SK-N-SH (cell line): ENCODE measurements at places on chromosomes 13 and 19. TPM values are rescaled to one million over a fixed set of nuclear protein-coding genes. Genes with fewer than 3 reads are reported as not detected.

DNA sequence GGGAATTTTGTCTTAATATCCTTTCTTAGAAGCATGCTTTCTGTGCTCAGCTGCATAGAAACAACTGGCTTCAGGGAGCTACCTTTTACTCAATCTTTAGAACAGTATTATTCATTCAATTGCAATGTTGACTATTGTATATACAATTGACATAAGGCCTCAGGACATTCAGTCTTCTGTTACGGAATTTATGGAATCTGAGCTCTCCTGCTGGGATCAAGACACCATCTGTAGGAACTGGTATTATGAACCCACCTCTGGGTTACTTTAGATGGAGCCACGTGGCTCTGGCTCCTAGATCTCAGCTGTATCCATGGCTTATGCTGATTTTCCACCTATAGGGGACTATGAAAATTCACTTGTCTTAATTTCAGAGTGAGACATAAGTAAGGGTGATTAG lies 716.2 kb upstream of the GPC6 start:
- no peak for DNase-seq

GRCh38 chr13:50979187-50979586 lies 69.6 kb downstream of the RNASEH2B start:
- no peak for DNase-seq

KLK15 gene
- polyA plus RNA-seq = not detected in 2 replicates

LHB gene
- polyA plus RNA-seq = 0.13 and 0.23 TPM in 2 replicates
